CD4-positive, alpha-beta T cell (primary cell): ENCODE measurements at places on chromosomes 7 and 10.

GRCh38 chr7:90726120-90726519, 130.0 kb downstream of the CDK14 start:
- no peaks in the 10 kb centered on the region for H3K27me3 ChIP-seq
- H3K36me3 ChIP-seq, result no peaks in the 10 kb centered on the region

DNA sequence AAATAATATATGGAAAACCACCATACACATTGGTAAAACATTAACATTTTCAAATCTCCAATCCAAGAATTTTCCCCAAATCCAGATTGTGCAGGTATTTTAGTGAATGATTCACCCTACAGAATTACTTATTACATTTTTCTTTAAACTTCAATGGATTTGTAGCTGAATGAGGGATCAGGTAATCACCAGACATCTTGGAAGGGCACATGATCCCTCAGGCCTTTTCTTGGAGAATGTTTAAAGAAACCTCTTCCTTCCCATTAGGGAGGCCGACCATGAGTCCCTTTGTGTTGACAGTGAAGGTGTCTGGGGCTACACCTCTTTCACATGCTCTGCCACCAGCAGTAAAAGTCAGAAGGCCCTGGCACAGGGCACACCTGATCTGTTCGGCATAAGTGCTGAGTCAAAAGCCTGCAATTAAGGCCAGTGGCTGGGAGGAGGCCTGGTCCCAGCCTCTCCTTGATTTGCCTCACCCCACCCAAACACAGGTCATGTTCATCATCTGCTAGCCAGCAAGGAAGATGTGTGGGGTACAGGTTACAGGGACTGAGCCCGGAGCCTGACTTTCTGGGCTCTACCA, 207.7 kb downstream of the SNX10 start:
- H3K36me3 ChIP-seq, result no peaks in the 10 kb centered on the region
- no peak for DNase-seq
- H3K4me3 ChIP-seq, result no peak overlapping the region
- no peaks in the 10 kb centered on the region for H3K4me1 ChIP-seq
- H3K27ac ChIP-seq, result no peak overlapping the region

- H3K27ac ChIP-seq, result no peak overlapping the region
- H3K4me1 ChIP-seq, result no peaks in the 10 kb centered on the region
- H3K36me3 ChIP-seq, result no peaks in the 10 kb centered on the region
- no peak for DNase-seq
Measured at GRCh38 chr10:49150426-49150825, 16.6 kb upstream of the FAM170B start.

GRCh38 chr7:33789871-33790630, 115.3 kb upstream of the BMPER start:
- DNase-seq, result no peak
- H3K27ac ChIP-seq, result no peak overlapping the region
- no peaks in the 10 kb centered on the region for H3K27me3 ChIP-seq
- H3K36me3 ChIP-seq, result no peaks in the 10 kb centered on the region

GRCh38 chr7:43516581-43517342, 66.1 kb upstream of the STK17A start:
- H3K4me3 ChIP-seq, result no peak overlapping the region
- no peak for DNase-seq
- no peak overlapping the region for H3K27ac ChIP-seq
- no peaks in the 10 kb centered on the region for H3K36me3 ChIP-seq
- no peaks in the 10 kb centered on the region for H3K27me3 ChIP-seq
- no peaks in the 10 kb centered on the region for H3K4me1 ChIP-seq

GRCh38 chr10:77799352-77799751, 127.2 kb downstream of the DLG5 start:
- peaks cover 29% of the 10 kb centered on the region for H3K4me1 ChIP-seq
- no peaks in the 10 kb centered on the region for H3K27me3 ChIP-seq
- DNase-seq, result no peak
- H3K36me3 ChIP-seq, result no peaks in the 10 kb centered on the region
- no peak overlapping the region for H3K4me3 ChIP-seq

- H3K36me3 ChIP-seq, result no peaks in the 10 kb centered on the region
- DNase-seq, result no peak
- no peaks in the 10 kb centered on the region for H3K4me1 ChIP-seq
- H3K27ac ChIP-seq, result no peak overlapping the region
- H3K27me3 ChIP-seq, result no peaks in the 10 kb centered on the region
Measured at GRCh38 chr10:13019280-13019679, 17.8 kb upstream of the CCDC3 start.

DNA sequence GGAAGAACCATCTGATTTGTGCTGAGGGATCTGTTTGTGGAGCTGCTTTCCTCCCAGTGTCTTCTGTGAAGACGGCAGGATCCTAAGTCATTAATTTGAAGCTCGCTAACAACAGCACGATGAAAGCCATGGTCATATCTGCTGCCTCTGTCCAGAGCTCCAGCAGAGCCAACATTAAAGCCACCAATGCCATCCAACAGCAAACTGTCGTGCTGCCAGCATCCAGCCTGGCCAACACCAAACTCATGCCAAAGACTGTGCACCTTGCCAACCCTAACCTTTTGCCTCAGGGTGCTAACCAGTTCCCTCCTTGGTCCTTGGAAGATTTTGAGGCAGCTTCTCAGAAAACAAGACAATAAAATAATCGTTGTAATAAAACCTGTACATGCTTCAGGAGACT, 36.2 kb downstream of the HTR5A start:
- no peak overlapping the region for H3K4me3 ChIP-seq
- H3K27me3 ChIP-seq, result peaks cover 6% of the 10 kb centered on the region
- H3K27ac ChIP-seq, result no peak overlapping the region
- H3K36me3 ChIP-seq, result no peaks in the 10 kb centered on the region

- H3K36me3 ChIP-seq, result no peaks in the 10 kb centered on the region
- H3K4me3 ChIP-seq, result no peak overlapping the region
- DNase-seq, result no peak
- no peaks in the 10 kb centered on the region for H3K4me1 ChIP-seq
- H3K27me3 ChIP-seq, result no peaks in the 10 kb centered on the region
- H3K27ac ChIP-seq, result no peak overlapping the region
Measured at GRCh38 chr7:27944643-27945042, 204.7 kb downstream of the TAX1BP1 start.

DNA sequence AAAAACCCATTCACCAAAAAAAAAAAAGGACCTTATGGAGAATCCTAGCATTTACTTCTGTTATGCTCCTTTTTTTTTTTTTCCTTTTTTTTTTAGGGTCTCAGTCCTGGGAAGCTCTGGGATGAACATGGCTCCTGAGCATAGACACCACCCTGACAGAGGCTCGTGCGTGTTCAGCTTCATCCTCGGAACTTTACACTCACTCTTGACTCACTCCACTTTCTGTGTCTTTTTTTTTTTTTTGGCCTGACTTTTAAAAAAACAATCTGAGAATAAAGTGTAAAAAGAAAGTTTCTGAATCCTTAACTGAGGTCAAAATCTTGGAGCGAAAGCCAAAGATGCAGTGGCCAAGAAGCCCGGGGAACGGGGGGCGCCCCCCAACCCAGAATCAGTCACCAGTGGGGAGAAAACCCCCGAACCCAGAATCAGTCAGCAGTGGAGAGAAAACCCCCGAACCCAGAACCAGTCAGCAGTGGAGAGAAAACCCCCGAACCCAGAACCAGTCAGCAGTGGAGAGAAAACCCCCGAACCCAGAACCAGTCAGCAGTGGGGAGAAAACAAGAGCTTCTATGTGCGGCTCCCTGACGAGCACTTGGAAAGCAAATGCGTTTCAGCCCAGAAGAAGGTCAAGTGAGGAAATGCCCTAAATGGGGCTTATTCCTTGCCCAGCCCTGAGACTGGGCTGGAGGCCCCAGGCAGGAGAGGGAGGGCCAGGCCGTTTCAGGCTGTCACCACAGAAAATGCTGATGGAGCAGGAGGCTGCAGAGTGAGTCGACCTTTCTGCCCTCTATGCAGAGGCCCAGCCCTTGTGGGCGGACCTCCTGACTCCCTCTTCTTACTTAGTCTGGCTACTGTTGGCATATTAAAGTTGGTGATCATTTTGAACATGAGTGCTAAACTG, 19.0 kb upstream of the PFKP start:
- peaks cover 3% of the 10 kb centered on the region for H3K4me1 ChIP-seq
- DNase-seq, result no peak
- no peak overlapping the region for H3K27ac ChIP-seq

DNA sequence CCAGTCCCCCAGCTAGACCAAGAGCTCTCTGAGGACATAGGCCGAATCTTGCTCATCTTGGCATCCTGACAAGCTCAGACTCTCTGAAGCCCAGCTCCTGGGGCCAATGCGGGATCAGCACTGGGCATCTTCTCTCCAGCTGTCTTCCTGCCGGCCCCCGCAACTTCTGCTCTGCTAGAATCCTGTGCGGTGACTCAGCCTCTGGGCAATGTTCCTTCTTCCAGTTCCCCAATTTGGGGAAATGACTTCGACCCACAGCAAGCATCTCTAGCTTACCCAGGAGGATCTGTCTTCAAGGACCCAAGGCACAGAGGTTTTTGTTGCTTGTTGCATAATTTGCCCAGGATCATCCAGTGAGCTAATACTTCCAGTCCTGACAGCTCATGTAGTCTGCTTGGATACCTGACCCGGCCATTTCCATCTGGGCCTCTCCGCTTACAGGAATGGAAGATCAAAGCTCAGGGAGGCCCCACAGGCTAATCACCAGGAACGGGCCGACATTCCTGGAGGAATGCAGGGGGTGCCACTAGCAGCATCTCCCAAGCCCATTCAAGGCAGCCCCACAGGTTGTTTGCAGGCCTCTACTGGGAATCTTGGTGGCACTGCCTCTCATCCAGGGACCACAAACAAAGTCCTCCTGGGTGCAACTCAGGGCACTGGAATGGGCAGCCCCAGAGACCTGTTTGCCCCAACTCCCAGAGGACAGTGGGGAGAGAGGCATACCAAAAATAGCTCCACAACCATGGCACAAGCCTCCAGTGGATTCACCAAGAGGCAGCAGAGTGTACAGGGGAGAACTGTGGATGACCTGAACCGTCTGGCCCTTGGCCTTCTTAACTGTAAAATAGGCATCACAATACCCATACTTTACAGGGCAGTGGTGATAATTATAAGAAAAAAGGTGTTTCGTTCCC, 151.9 kb downstream of the NEURL1 start:
- no peak for DNase-seq
- H3K27me3 ChIP-seq, result no peaks in the 10 kb centered on the region
- H3K4me3 ChIP-seq, result no peak overlapping the region
- H3K36me3 ChIP-seq, result no peaks in the 10 kb centered on the region

- H3K27ac ChIP-seq, result no peak overlapping the region
- no peak for DNase-seq
- no peak overlapping the region for H3K4me3 ChIP-seq
Measured at GRCh38 chr10:97059006-97059871, 126.5 kb downstream of the SLIT1 start.

DNA sequence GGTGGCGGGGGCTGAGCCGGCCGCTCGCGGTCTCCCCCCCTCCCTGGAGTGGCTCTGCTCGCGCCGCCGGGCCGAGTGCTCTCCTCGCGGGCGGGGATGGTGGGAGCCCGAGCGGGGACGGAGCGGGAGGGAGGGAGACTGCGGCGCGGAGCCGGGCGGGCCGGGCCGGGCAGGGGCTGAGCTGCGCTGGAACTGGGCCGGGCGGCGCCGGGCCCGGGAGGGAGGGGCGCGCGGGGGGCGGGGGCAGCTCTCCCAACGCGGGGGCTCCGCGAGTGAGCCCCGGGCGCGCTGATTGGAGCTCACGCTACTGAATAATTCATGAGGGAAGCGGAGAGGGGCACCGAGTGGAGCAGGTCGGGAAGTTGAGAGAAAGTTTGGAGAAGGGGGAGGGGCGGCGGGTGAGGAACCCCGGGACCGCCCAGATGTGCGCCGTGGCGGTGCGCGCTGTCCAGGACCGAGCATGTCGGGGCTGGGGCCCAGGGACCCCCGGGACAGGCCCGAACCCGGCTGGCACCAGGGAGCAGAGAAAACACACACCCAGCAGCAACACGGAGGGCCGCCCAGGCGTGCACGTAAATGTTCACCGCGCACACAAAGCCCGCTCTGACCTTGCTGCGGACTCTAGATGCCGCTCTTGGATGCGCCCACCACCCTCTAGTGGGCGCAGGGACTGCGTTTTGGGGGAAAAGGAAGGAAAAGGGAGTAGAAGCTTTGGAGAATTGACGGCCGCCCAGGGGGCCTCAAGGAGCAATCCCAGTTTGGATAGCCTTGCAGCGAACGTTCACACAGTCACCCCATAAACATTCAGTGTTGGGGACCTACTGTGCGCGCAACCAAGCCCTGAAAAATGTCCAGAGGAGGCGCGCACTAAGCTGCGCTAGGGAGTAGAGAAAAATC, at the start of gene EPHB4:
EPHB4 (minus strand) TSS at position 194 of the 897 bp plus-strand sequence. CDS start 493 bp downstream, outside the sequence.
- peaks cover 37% of the 10 kb centered on the region for H3K27me3 ChIP-seq
- H3K36me3 ChIP-seq, result no peaks in the 10 kb centered on the region
- no peak within 1 kb of the TSS for H3K27ac ChIP-seq
- peaks cover 29% of the 10 kb centered on the region for H3K4me1 ChIP-seq
- H3K4me3 ChIP-seq, result peak within 1 kb of the TSS; percentile 34

GRCh38 chr7:134750083-134751062, 29.1 kb upstream of the CALD1 start:
- H3K27me3 ChIP-seq, result no peaks in the 10 kb centered on the region
- H3K4me1 ChIP-seq, result no peaks in the 10 kb centered on the region
- H3K36me3 ChIP-seq, result no peaks in the 10 kb centered on the region

DNA sequence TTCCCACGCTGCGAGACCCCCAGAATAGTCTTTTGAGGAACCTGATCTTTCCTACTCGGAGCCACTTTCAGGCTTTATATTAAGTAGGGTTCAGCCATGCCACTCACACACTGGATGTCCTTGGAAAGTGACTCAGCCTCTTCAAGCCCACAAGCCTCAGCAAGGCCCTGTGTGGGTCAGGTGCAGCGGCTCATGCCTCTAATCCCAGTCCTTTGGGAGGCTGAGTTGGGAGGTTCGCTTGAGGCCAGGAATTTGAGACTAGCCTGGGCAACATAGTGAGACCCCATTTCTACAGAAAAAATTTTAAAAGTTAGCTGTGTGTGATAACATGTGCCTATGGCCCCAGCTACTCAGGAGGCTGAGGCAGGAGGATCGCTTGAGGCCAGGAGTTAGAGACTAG, 119.7 kb upstream of the TNRC18 start:
- peaks cover 8% of the 10 kb centered on the region for H3K4me1 ChIP-seq
- no peak overlapping the region for H3K27ac ChIP-seq
- no peaks in the 10 kb centered on the region for H3K36me3 ChIP-seq
- H3K4me3 ChIP-seq, result no peak overlapping the region
- no peak for DNase-seq

GRCh38 chr10:44809647-44810046, 101.5 kb upstream of the TMEM72 start:
- no peaks in the 10 kb centered on the region for H3K36me3 ChIP-seq
- no peak overlapping the region for H3K4me3 ChIP-seq
- DNase-seq, result no peak
- H3K27ac ChIP-seq, result no peak overlapping the region

DNA sequence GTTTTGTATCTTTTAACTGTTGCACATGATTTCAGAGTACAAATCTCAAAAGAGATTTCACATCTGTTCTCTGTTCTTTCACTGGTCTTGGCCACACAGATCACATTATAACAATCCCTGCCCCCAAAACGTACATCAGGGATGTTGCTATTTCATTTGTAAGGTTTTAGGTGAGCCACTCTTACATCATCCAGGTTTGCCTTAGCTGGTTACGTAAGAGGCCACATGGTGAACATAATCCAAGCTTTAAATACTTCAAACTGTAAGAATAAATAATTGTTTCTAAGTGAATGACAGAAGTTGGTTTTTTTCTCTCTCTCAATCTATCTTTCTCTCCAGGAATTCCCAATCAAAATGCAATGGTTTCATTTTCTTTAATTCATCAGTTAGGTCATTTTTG, 245.9 kb upstream of the HGF start:
- H3K4me1 ChIP-seq, result no peaks in the 10 kb centered on the region
- H3K27ac ChIP-seq, result no peak overlapping the region
- H3K27me3 ChIP-seq, result no peaks in the 10 kb centered on the region
- no peak for DNase-seq
- no peaks in the 10 kb centered on the region for H3K36me3 ChIP-seq
- no peak overlapping the region for H3K4me3 ChIP-seq
